Stimulated activated CD8-positive, alpha-beta memory T cell treated with anti-CD3 and anti-CD28 coated beads, Interleukin-4, amount 100 ng/mL, for 1 hour (primary cell): ENCODE measurements at places on chromosomes 2 and 18.

GRCh38 chr2:86231680-86232372 is 32.6 kb downstream of the MRPL35 start:
- no peak for DNase-seq

- DNase-seq: no peak
Measured at GRCh38 chr2:41127351-41127750, 675.5 kb upstream of the SLC8A1 start.

DNA sequence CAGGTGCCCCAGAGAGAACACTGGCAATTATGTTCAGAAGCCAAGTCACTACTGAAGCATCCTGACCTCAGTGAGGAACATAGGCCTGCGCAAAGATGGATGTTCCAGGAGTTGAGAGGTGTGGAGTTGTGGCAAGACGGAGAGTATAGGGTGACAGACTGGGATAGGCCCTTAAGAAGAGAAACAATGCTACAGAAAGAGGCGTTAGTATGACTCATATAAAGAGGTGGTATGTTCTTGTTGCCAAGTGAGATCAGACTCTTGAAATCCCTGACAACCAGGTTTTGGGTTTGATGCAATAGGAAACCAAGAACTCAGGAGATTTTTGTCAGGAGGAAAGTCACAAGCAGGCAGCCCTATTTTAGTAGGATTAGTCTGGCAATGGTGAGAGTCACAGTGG is 185.6 kb downstream of the RIT2 start:
- no peak for DNase-seq

- DNase-seq: no peak
Measured at GRCh38 chr2:173051463-173052215, 24.0 kb upstream of the MAP3K20 start.

GRCh38 chr2:142259356-142259755 is 128.5 kb upstream of the LRP1B start:
- no peak for DNase-seq

GRCh38 chr2:220795705-220796104 is 776.4 kb downstream of the EPHA4 start:
- no peak for DNase-seq

DNA sequence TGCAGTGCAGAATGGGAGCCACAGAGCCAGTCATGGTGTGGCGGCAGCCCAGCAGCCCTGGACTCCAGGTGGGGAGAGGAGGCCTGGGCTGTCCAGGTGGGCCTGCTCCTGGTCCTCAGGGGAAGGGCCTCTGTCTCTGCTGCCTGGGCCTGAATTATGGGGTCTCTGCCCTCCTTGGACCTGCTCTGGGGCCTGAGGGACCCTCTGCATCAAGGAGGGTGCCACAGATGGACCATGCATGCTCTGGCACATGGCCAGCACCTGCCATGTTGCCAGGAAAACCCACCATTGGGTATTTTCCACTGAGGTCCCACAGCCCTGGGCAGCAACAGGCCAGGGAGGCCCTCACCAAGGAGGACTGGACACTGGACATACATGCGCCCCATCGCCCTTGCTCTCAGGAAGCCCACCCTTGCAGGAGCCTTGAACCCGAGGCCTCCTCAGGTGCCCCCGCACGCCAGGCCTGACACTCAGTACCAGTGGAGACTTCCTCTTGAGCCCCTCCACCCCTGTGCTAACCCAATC is 107.1 kb downstream of the NDUFA10 start:
- DNase-seq: no peak

GRCh38 chr2:239822146-239822831 is 202.9 kb downstream of the NDUFA10 start:
- DNase-seq: no peak

DNA sequence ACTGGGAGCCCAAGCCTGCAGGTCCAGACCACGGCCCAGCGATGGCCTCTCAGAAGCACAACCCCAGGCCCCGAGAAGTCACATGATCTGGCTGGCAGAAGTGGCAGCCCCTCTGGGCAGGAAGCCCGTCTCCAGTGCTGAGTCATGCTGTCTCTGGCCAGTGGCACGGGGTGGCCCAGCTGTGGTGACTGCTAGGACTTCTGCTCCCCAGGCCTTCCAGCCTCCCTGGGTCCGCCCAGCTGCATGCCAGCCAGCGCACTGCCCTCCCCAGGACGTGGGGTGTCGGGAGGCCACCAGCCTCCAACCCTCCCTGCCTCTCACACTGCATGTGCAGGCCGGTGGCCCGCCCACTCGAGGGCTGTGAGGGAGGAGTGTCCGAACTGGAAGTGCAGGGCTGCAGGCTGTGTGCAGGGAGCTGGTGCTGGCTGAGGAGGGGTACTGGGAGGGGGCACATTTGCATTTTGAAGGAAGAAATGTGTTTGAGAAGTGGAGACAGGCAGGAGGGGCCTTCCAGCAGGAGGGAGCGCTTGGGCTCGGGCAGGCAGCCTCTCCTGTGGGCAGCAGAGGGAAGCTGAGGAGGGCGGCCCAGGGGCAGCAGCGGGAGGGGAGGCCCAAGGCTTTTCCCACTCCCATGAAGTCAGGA is 17.0 kb upstream of the HPCAL1 start:
- no peak for DNase-seq

DNA sequence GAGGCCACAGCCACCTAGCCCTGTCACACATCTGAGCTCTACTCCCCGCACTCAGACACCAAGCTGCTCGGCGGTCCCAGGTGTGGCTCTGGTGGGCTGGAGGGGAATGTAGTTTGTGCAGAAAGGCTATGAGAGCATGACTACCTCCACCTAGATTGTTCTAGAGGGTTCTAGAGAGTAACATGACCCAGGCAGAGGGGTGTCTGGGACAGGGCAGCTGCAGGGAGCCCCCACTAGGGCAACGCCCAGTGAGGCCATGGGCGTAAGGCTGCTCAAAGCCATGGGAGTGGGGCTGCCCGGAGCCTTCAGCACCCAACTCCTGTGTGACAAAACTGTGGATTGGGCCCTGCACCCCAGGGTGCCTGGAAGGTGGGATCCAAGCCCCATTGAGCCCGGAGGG is 511.4 kb upstream of the MYT1L start:
- no peak for DNase-seq

DNA sequence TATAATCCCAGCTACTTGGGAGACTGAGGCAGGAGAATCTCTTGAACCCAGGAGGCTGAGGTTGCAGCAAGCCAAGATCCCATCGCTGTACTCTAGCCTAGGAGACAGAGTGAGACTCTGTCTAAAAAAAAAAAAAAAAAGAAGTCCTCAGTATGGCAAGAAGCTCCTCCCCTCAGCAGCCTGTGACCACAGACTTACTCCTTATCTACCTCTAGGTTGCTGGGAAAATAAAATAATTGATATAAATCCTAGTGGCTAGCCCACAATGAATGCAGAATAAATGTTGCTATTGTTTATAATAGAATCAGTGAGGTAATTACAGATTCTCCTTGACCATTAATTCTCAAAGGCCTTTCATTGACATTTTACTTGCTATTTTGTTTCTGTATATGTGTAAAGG is 70.6 kb downstream of the IRS1 start:
- DNase-seq: no peak

- DNase-seq: no peak
Measured at GRCh38 chr2:162092658-162093556, 18.9 kb upstream of the DPP4 start.
